ENCODE measurements at places on chromosomes 1 and 21.

- DNase-seq = no peak
These were observed 2.5 kb upstream of the PINK1 start for GRCh38 chr1:20630729-20631128.

GRCh38 chr1:96979304-96980268 lies 258.0 kb downstream of the PTBP2 start:
- DNase-seq = no peak

- DNase-seq = no peak
These were observed 17.1 kb upstream of the KIF1B start for GRCh38 chr1:10193288-10193687.

DNA sequence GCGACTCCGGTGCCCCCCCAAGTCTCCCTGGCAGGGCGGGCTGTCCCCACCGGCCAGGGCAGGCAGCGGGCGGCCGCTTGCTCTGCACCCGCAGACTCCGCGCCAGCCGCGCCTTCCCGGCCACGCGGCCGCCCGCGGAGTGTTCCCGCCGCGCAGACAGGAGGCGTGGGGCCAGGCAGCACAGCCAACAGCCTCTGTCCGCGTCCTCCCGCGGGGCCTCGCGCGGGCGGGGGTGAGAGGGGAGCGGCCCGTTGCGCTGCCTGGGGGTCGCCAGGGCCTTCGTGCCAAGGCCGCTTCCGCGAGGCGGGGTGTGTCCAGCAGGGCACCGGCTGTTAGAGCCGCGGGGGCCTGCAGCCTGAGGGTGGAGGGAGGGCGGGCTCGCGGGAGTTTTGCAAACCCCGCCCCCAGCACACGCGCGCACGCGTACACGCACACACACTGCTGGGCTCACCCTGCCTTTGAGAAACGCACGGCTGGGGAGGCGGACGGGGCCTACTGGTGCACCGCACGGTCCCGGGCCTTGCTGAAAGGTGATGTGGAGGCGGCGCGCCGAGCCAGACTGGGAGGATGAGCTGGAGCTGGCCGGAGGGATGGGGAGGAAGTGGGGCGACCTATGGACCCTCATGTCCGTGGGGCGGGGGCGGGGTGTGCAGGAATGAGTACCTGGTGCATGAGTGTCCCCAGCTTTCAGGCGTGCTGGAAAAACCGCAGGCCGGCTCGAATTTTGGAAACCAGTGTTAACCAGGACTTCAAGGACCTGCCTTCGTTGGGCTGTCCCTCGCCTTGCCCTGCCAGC lies 41.5 kb downstream of the KIAA1614 start:
- no peak for DNase-seq

DNA sequence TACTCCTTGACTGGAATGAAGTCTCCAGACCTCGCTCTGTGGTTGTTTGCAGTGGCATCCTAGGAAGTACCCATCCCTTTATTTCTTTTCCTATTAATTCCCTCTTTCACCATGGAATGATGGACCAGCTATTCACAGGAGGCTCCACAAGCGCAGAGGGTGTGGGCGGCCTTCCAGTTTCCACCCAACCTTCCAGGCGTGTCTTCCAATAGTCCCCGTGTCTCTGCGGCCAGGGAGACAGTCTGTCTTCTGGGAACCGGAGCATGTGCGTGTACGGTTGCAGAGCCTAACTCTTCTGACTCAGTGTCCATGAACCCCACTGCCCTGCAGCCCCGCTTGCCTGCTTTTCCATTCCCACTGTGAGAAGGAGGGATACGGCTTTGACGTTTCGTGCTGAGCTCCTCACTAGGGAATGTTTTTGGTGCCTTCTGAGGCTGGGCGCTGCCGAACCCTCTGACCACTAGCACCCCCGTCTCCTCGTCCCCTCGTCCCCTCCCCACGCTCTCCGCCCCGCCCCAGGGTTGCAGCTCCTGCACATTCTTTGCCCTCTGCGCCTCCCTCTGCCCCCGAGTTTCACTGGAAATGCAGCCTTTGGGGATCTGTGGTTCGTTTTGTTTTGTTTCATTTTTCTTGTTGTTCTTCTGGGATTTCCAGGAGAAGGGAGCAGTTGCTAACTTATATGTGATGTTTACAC lies 26.3 kb upstream of the FAM3B start:
- no peak for DNase-seq

DNA sequence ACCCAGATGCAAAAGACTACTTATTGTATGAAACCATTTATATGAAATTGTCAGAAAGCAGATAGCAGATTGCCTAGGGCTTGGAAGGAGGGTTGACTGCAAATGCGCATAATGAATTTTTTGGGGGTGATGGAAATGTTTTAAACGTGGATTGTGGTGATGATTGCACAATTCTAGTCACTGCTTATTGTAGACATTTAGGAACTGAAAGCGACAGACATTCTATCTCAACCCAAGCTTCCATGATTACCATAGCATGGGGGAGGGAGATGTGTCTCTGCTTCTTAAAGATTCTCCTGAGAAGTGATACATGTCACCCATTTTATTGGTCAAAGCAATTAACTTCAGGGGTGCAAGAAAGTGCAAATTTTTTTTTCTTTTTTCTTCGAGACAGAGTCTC lies 2.8 kb upstream of the MTF2 start:
- no peak for DNase-seq

DNA sequence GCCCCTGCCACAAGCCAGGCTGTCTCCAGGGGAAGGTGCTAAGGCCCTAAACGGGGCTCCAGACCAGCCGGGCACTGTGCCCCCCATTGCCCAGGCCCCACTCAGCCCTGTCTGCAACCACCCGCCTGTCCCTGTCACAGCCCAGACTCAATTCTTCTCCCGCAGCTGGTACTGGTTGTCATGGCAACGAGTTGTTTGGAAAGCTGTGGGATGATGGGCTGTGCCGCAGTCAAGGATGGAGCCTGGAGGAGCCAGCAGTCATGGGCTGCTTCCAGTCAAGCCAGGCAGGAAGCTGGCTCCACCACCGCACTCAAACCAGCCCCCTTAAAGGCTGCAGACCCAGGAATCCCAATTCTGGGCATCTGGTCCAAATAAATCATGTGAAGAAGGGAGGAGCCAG lies 4.2 kb downstream of the SPOCD1 start:
- DNase-seq = no peak

DNA sequence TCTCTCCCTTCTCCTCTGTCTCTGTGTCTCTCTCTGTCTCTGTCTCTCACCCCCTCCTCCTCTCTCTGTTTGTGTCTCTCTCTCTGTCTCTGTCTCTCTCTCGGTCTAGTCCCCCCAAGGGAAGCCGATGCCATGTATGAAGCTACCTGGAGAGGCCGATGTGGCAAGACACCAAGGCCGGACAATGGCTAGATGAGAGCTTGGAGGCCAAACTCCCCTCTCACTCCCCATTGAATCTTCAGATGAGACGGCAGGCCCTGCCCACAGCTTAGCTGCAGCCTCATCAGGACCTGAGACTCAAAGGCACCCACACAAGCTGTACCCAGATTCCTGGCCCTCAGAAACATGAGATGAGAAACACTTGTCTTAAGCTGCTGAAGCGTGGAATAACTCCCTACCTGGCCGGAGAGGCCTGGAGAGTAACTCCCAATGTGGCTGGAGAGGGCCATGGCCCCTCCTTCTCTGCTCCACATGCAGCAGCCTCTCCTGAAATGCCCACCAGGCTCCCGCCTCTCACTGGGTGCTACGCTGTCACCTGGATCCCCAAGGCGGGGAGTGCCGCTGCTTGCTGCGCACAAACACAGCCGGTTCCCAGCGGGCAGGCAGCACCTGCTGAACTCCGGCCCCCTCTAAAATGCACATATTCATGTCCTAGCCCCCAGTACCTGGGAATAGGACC lies 7.8 kb upstream of the ACTRT2 start:
- DNase-seq = no peak

GRCh38 chr1:169610858-169611257 lies 19.1 kb downstream of the SELP start:
- no peak for DNase-seq

DNA sequence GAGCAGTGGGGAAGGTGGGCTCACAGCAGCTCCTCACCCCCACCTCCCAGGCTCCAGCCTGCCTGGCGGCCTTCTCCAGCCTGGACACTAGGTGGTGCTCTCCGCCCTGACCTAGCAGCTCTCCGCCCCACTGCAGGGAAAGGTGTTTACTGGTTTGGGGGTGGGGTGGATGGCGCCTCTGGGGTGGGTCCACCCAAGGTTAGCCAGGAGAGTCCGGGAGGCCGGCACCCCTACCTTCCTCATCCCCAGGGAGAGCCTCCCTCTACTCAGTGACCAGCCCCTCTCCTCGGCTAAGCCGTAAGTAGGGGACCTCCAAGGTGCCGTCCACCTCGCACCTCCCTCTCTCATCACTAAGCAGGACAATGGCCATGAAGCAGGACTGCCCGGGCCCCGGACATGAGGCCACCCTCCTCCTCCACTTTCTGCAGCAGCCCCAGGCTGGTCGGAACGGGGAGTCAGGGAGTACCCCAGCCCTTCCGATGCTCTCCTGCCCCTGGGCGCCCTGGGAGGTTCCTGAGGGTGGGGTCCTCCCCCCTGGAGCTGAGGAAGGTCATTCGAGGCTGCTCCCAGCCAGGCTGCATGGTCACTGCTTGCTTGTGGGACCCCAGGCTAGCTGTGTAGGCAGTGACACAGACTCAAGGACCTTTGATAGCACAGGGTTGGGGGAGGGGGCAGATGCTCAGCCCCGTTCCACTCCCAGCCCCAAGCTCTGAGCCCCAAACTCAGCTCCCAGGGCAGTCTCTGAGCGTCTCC lies 101.4 kb upstream of the VAMP3 start:
- DNase-seq = peak; percentile 19

- DNase-seq = peak; percentile 87
These were observed 15.2 kb upstream of the ZNF692 start for GRCh38 chr1:248873993-248874533.

- no peak for DNase-seq
These were observed 38.8 kb upstream of the CLCA4 start for GRCh38 chr1:86507935-86508582.

GRCh38 chr1:10880063-10880462 lies 83.6 kb upstream of the CASZ1 start:
- DNase-seq = no peak

Data from foreskin melanocyte (primary cell).